Uterine smooth muscle cell (primary cell): ENCODE measurements at places on chromosomes 5 and 9. TPM values are rescaled to one million over a fixed set of nuclear protein-coding genes. Genes with fewer than 3 reads are reported as not detected.

Gene ACER2
- total RNA-seq: 1.8 and 2.1 TPM in 2 replicates

Gene FRRS1L
- 0.22 and 2.5 TPM in 2 replicates for total RNA-seq

Gene TLE1
- total RNA-seq: 43.7 and 46.6 TPM in 2 replicates

Gene MBLAC2
- total RNA-seq: 4.6 TPM in 2 replicates

Gene PDE6A
- total RNA-seq: not detected in 2 replicates

Gene RPP25L
- total RNA-seq: 28.7 and 30.6 TPM in 2 replicates
